ENCODE measurements at places on chromosomes 4 and X.

DNA sequence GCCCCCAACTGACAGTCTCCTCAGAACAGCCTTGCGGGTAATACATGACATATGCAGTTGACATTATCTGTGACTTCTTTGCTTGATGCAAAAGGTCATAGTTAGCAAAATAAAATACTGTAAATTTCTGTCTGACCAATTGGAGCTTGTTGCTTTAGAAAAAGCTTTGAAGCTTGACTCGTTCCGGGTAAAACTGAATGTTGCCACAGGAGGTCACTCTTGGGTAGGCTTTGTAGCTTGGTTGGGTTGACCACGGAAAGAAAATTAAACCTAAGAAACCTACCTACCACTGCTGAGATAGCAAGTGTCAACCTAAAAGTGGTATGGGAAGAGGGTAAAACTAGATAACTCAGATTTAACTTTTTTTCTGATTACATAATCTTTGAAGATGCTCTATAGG, 23.2 kb downstream of the PRPS2 start:
- peak; percentile 49 for DNase-seq

DNA sequence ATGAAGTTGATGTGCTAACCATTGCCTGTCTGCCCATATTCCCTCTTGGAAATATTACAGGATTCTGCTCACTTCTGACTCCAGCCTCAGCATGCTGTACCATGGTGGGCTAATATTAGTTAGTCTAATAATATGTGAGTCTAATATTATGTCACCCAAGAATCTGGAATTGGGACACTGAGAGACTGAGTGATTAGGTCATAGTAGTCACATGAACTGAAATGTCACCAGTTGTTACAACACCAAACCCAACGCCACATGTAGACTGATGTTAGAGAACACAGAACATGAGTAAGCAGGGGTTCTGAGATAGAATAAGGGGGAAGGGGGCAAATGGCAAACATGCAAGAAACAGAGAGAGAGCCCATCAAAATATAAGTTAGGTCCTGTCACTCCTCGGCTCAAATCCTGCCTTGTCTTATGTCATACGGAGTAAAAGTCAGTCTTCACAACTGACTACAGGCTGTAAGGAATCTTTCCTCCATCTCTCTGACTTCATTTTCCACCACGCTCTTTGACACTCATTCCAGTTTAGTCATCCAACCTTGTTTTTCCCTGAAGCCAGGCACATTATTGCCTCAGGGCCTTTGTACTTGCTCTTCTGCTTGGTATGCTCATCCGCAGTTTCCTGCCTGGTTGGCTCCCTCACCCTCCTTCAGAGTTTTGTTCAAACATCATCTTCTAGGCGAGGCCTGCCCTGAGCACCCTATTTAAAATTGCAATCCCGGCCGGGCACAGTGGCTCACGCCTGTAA, 9.6 kb upstream of the SLAIN2 start:
- DNase-seq, result no peak

GRCh38 chr4:155854582-155855226, 11.4 kb downstream of the ASIC5 start:
- no peak for DNase-seq

GRCh38 chr4:87270825-87271224, 50.4 kb upstream of the KLHL8 start:
- no peak for DNase-seq
